ENCODE measurements at places on chromosomes 6 and 20. TPM values are rescaled to one million over a fixed set of nuclear protein-coding genes. Genes with fewer than 3 reads are reported as not detected.

DNA sequence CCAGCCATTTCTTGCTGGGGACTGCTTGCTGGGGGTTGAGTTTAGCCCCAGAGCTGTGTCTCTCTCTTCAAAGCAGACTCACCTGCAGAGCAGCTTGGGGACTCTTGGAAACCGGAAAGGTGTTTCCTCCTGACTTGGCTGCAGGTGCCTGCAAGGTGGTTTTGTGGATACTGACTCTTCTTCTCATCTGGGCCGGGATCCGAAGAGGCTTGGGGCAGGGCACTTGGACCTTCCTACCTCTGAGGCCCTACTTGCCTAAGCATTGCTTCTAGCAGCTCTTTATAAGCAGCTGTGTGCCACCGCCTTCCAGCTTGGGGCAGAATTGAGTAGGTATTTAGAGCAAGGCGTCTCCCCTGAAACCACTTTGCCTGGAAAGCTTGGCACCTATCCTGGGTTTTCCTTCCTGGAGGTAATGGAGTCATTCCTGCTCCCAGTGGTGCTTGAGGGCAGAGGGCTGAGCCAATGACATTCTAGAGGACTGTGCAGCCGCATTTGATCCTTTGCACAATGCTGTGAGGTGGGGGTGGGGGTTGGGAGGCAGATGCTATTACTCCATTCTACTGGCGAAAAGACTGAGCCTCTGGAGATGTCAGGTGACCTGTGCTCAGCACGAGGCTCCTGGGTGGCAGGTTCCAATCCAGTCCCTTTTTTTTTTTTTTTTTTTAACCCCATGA lies 3.4 kb upstream of the CTSZ start:
- no peak for DNase-seq

DNA sequence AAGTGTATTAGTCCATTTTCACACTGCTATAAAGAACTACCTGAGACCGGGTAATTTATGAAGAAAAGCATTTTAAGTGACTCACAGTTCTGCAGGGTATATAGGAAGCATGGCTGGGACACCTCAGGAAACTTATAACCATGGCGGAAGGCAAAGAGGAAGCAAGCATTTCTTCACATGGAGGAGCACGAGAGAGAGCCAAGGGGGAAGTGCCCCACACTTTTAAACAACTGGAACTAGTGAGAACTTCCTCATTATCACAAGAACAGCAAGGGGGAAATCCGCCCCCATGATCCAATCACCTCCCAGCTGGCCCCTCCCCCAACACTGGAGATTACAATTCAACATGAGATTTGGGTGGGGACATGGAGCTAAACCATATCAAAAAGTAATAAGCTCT lies 28.3 kb upstream of the B3GAT2 start:
- DNase-seq, result no peak

- no peak for DNase-seq
Measured at GRCh38 chr20:33654680-33655161, 7.4 kb upstream of the C20orf144 start.

DNA sequence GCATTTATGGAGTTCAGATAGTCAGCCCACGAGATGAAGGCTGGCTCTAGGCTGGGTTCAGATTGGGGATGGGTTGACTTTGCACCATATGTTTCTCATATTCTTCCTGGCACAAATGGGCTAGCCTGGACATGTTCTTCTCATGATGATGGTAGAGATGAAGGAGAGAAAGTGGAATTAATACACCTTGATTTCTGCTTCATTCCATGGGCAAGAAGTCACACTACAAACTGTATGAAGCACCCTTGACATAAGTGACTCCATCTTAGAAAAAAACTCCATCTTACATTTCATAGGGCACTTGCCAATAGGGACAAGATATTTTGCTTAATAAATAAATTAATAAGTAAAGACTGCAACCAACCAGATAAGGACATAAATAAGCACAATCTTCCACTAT lies 12.0 kb upstream of the CD83 start:
- no peak for DNase-seq

DNA sequence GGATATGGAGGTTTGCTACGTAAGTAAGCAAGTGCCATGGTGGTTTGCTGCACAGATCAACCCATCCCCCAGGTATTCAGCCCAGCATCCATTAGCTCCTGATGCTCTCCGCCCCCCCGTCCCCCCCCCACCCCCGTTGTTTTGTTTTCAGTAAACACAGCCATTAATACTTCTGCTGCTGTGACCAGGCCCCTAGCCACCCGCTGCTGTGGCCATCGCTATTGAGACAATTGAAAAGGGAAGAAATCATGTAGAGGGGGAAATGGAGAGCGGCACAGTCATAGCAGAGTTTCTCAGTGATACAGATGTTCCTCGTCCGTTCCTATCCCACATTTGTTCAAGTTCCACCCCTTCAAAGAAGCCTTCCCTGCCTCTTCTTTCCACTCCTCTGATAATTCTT lies 24.9 kb downstream of the SLC35D3 start:
- DNase-seq, result no peak

DNA sequence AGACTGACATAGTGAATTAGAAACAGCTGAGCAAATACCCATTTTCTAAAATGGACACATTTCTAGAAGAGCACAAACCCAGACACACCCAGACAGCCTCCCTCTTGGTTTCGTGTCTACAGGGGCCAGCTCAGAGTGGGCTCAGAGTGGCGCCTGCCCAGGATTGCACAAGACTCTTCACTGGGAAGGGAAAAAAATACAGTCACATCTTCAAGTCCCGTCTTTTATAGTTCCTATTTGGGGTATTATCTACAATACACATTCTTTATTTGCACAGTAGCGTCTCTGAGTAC lies 246.1 kb upstream of the AFDN start:
- no peak for DNase-seq

DNA sequence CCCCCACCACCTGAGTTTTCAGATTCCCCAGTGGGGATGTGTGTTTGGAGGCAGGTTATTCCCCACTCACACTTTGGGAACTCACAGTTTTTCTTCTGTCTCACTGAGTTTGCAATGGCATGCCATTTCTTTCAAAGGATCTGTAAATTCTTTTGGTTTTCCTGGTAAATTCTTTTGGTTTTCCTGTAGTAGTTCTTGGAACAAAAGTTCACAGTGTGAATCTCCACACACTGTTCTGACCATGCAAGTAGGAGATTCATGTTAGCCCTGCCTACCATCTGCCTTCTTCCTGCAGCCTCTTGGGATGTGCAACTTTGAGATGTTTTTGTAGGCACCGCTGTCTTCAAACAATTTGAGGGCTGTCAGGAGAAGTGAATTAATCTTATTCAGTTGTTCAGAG lies 165.6 kb upstream of the OGFRL1 start:
- DNase-seq, result no peak

GRCh38 chr6:105099371-105099770 lies 80.4 kb downstream of the POPDC3 start:
- no peak for DNase-seq

DNA sequence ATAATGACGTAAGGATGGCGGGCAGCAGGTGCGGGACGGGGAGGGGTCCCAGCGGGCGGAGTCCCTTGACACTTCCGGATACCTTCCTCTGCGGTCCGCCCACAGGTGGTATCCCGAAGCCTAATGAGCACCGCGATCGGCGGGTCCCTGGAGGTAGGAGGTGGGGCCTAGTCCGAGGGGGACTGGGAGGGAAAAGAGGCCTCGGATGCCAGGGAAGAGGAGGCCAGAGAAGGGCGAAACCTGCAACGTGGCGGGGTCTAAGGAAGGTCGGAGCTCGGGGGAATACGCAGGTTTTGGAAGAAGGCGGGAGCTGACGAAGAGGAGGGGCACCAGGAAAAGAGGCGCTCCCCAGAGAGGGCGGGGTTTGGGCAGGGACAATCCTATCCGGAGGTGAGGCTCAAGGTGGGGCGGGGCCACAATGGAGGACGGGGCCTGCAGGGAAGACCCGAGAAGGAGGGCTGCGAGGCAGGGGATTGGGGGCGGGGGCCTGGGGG lies 3.7 kb downstream of the PRSS16 start:
- peak; percentile 88 for DNase-seq

DNA sequence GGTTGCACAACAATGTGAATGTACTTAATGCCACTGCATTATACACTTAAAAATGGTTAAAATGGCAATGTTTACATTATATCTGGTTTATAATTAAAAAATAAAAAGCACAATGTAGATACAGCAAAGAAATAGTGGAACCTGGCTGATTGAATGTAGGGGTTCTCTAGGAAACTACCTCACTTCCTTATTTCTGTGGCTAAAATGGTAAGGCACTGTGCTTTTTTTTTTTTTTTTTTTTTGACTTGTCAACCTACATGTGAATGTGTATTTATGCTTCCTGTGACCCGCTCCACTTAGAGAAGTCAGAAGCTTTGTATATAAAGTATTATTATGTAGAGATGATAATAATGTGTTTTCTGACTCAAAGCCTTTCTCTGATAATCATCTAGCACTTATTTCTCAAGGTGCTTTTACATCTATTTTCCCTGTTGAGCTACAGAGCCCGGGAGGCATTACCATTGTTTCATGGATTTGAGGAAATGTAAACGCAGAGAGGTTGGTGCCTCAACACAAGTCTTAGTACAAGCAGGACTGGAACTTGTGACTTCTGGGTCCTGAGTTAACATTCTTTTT lies 55.0 kb downstream of the SOX4 start:
- no peak for DNase-seq

DNA sequence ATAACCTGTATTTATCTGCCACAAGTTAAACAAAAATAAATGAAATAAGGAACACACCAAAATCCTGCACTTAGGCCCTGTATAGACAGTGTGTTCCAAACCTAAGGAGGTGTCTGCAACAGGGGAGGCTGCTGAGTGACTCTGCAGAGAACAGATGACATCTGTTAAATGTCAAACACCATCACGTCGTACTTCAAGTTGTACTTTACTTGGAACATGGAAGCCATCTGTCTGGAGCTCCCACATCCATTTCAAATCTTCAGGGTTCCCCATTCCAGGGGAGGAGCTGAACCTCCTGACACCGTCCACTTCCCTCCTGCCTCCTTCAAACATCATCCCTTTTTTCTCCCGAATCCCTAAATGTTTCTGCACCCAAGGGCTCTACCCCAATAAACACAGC lies 1.8 kb upstream of the MAP7 start:
- no peak for DNase-seq

DNA sequence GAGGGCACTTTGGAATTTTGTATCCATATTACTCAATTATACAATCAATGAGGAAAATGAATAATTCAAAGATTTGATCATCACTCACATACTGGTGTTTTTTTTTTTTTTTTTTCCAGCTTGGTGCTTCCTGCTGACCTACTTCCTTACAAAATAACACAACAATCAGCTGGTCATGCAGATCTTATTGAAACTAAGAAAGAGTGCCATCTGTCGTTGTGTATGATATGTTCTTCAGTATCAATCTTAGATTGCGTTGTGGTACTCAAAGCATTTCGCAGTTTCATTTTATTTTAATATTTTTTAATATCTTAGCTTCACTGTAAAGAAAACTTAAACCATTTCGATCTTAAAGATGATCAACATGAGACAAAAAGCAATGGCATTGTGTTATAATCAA lies 155.6 kb downstream of the OGFRL1 start:
- DNase-seq, result no peak

- DNase-seq, result no peak
Measured at GRCh38 chr20:8175741-8176675, 43.9 kb downstream of the PLCB1 start.

DNA sequence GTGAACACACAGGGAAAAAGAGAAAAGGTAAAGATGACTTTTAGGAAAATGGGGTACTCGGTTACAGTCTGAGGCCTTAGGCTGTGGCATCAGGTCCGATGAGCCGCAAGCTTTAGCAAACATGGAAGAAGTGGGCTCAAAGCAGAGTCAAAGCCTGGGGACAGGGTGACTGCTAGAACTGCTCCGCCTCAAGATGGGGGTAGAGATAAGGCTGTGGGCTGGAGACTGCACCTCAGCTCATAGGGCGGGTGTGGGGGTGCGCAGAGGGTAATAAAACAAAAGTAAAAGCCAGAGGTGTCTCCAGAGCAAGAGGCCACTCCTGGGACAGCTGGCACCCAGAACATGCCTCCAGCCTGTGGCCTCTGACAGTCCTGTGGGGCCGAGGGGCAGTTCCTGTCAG lies 21.3 kb upstream of the SYNDIG1 start:
- no peak for DNase-seq

MAS1 gene
- not detected for total RNA-seq

OPN5 gene
- total RNA-seq, result not detected

EYS gene
- 0.60 TPM for total RNA-seq

STK4 gene
- 31.7 TPM for total RNA-seq

AIF1 gene
- 5.1 TPM for total RNA-seq

GRIK2 gene
- total RNA-seq, result 2.9 TPM

Measured in mesothelial cell of epicardium (in vitro differentiated cells).